ENCODE measurements at places on chromosomes 1 and 21.
A peak's percentile ranks its signal among the peaks of the same experiment; 100 is the strongest.

DNA sequence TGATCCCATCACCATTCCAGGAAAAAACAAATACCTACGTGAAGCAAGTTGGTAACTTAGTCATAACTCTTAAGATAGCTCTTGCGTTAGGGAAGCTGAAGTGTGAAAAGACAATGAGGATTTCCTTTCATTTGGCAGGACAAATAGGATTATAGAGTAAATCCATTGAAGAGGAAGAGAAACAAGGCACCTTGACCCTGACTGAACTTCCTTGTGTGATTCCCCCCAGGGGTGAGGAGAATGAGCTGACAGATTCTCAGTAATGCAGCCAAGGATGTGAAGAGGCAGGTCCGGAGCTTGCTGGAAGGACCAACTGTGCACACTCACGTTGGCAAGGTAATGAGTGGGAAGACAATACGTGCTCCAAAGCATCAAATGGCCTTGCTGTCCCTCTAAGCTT, 55.0 kb upstream of the HMCN1 start:
- DNase-seq, result no peak

DNA sequence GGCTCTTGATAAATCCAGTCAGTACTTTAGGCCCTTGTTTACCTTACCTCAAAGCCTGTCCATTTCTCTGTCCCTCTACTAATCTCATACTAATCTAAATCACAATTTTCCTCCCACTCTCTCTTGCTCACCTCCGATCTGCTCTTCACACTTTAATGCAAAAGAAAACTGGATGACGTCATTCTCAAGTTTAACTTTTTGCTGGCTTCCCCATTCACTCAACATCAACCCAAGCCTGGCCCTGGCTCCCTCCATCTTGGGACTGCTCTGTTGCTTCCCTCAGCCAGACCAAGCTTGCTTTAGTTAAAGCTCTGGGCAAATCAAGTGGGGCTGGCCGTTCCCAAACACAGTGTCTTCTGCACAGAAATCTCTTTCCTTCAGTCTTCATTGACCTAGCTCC, 29.7 kb downstream of the COA6 start:
- DNase-seq, result no peak

DNA sequence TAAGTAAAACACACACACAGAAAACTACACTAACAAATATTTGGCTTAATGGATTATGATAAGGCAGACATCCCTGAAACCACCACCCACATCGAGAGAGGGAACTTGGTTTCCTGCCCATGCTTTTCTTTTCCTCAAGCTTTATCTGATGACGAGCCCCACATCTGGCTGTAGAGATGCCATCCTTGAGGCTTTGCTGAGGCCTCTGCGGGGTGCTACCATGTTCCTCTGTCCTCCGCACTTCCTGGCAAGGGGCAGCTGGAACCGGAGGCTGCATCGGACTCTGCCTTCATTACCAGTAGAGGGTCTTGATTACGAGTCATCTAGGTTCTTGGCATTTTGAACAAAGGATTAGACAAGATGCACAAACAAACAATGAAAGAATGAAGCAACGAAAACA, 21.7 kb upstream of the C1orf174 start:
- DNase-seq, result no peak

- no peak for DNase-seq
These were observed 110.0 kb downstream of the AMY1C start for GRCh38 chr1:103859721-103860120.

GRCh38 chr1:48697066-48697707, 79.5 kb downstream of the BEND5 start:
- peak; percentile 12 for DNase-seq

- DNase-seq, result no peak
These were observed 21.8 kb downstream of the RPRD2 start for GRCh38 chr1:150385537-150386445.

DNA sequence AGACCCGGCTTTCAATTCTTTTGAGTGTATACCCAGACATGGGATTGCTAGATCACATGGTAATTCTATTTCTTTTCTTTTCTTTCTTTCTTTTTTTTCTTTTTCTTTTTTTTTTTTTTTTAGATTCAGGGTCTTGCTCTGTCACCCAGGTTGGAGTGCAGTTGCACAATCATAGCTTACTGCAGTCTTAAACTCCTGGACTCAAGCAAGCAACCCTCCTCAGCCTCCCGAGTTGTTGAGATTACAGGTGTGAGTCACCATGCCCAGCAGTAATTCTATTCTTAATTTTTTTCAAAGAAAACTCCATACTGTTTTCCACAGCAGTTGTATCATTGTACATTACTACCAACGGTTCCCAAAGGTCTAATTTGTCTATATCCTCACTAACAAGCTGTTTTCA, 13.5 kb upstream of the RNF186 start:
- no peak for DNase-seq

DNA sequence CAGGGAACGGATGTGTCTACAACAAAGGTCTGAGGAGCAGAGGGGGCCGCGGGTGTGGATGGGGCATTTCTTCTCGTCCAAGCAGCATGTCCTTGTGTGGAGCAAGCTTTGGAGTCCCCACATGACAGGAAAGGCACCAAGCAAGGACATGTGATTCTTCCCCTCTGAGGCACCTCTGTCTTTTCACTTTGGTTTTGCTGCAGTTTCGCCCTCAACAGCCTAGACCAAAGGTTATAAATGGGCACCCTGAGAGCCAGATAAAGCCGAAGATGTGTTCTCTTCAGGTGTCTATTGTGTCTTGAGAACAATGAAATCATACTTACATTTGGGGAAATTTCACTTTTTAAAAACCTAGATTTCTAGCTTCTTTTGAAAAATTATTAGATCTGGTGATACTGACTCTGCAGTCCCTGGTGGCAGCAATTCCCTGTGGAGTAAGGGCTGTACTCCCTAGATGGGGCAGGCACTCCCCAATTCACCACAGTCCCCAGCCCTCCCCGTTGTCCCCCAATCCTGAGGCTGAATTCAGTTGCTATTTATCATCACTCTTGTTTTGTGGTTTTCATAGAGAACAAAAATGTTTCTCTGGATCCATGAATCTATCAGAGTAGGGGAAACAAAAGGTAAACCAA, 28.8 kb upstream of the IKBKE start:
- no peak for DNase-seq

DNA sequence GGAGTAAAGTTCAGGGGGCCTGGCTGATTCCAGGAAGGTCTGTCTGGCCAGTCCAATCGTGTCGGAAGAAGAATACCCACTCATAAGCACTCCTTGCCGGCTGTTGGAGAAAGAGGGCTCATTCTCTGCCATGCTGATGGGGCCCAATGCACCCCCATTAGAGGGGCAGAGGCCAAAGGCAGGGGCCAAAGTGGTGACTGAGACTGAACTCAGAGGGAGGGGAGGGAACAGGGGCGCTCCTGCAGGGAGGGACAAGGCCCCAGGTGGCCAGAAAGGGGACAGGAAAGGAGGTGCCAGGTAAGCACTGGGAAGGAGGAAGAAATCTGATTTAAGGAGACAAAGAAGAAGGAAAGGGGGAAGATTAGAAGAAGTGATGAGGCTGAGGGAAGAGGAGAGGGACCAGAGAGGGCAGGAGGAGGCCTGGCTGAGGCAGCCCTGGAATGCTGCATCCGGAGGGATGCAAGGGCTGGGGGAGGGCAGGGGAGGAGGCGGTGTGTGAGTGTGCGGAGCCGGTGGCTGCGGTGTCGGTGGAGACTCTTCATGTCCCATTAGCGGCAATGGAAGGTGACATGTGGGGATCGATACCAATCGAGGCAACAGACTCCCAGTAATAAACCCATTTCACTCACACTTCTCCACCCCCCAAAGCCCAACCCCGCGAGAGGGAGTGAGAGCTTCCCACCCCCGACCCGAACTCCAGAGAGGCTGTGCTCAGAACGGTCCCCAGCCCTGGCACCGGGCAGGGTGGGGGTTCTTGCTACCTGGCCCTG, 12.0 kb upstream of the ETV3L start:
- no peak for DNase-seq

GRCh38 chr1:221800831-221801230, 58.9 kb upstream of the DUSP10 start:
- no peak for DNase-seq

- DNase-seq, result no peak
These were observed 235.3 kb upstream of the ESRRG start for GRCh38 chr1:216958569-216958968.

GRCh38 chr21:14753466-14754258, 207.5 kb upstream of the SAMSN1 start:
- DNase-seq, result no peak

- no peak for DNase-seq
These were observed 627.4 kb upstream of the NR5A2 start for GRCh38 chr1:199399996-199400724.

- no peak for DNase-seq
These were observed 53.9 kb downstream of the CASQ2 start for GRCh38 chr1:115714572-115715141.

DNA sequence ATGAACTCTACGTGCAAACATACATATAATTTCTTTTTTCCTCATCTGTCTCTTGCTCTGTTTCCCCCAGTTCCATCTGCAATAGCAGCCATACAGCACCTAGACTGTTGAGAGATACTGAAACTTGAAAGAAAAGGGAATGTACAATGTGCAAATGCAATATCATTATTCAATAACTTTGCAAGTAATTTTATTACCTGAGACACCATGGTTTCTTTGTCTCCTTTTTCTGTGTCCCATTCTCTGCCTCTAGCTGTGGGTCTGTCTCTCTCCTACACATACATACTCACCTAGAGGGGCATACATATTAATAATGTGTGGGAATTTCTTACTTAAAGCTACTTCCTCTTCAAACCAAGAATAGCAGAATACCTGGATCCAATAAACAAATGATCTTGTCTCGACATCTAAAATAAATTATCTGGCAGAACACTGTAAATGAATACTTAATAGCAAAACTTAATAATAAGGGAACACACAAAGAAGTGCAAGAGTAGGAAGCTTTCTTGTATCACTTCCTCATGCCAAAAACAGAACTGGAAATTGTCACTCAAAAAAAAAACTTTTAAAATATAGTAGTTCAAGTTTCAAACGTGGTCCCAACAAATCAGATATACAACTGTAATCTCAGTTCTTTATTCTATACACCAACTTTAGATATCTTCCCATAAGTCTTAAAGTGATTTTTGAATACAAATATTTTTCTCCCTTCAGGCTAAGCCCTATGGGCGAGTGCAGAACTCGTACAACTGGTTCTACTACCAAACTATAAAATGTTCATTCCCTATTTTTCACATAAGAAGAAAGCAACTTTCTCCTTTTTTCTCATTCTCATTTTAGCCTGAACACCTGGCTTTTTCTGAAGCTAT, 194.6 kb downstream of the NRIP1 start:
- DNase-seq, result no peak

DNA sequence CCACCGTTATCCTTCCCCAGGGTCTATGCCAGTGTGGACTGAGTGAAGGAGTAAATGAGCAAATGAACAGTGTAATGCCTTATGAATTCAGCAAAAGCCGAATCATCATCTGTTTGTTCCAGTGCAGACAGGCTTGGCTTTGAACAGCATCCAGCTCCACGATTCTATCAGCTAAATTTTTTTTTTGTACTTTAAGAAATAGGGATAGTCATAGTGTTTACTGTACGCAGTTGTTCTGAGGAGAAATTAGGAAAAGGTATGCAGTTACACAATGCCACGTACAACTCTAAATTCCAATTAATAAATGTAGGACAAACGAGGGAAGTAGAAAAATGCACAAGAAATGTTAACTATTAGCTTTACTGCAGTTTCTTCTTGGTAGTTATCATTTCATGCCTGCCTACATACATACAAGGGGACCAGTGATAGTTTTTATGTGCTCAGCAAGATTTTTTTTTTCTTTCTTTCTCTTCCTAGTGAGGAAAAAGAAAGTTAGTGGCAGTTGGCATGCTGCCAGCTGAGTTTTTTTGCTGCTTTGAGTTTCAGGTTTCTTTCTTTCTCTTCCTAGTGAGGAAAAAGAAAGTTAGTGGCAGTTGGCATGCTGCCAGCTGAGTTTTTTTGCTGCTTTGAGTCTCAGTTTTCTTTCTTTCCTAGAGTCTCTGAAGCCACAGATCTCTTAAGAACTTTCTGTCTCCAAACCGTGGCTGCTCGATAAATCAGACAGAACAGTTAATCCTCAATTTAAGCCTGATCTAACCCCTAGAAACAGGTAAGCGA, at the start of gene IFI44L:
IFI44L (plus strand) TSS at position 646 of the 777 bp plus-strand sequence. CDS start 7,468 bp downstream, outside the sequence.
- DNase-seq, result peak; percentile 48

DNA sequence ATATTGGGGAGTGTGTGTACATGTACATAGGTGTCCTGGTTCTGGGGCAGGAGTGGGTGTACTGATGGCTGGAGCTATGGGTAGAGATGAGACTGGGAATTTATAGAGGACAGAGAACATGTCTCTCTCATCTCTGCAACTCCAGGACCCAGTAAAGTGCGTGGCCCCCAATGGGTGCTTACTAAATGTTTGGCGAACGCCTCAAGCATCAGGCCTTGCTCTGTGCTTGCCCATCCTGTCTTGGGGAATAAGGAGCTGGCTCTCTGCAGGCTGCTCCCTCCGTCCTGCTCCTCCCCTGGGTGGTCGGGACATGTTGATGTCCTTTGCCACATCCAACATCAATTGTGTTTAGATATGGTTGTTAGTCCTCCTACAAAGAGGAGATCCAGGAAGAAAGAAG, 161.7 kb downstream of the ZSCAN20 start:
- no peak for DNase-seq

GRCh38 chr1:78691995-78692747, 42.5 kb downstream of the IFI44 start:
- DNase-seq, result peak; percentile 65

DNA sequence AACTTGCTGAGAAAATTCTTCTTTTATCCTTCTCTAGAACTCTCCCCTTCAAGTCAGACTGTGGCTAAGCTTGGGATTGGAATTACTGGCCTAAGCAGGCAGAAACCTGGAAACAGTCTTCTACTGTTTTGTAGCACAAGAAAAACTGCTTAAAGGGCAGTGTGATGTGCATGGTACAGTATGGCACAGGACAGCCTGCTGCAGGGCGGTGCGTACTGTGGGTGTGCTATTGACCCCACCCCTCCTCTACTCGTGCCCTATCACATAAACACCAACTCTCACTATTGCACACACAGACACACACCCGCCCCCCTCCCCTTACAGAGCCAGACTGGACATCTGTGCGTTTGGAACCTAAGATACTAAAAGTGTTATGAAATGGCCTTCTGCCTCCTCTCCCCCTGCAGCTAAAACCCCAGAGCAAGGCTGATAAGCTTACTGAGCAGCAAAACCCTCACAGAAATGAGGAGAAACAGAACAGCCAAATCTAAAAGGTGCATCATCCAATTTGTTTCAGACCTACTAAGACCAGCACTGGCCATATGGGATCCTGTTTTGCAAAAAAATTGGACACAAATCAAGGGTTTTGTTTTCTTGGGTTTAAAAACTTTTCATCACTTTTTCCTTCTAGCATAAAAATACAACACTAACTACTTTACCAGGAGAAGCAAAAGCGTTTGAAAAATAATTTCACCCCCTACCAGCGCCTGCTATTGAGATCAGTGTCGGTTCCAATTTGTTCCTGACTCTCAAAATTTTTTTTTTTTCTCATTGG, 355.8 kb upstream of the LYPLAL1 start:
- no peak for DNase-seq

- no peak for DNase-seq
These were observed 17.0 kb downstream of the LHX4 start for GRCh38 chr1:180247061-180247460.

Data from stromal cell of bone marrow (primary cell).